EH (cell line): ENCODE measurements at places on chromosomes 7 and 10.

DNA sequence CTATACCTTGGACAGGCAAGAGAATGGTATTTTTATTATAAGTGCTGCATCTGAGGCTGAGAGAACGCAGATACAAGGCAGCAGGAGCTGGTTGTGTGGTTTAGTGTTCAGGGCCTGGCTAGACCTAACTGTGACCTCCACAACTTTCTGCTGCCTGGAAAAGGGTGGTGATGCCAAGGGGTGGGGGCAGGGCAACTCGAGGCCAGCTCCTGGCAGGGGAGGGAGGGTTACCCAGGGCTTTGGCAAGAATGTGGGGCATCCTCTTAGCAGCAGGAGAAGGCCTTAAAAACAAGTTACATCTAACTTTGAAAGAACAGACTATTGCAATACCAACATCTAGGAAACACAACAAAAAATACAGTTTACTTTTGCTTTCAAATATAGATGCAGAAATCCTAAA lies 13.0 kb downstream of the MXI1 start:
- no peak for DNase-seq

DNA sequence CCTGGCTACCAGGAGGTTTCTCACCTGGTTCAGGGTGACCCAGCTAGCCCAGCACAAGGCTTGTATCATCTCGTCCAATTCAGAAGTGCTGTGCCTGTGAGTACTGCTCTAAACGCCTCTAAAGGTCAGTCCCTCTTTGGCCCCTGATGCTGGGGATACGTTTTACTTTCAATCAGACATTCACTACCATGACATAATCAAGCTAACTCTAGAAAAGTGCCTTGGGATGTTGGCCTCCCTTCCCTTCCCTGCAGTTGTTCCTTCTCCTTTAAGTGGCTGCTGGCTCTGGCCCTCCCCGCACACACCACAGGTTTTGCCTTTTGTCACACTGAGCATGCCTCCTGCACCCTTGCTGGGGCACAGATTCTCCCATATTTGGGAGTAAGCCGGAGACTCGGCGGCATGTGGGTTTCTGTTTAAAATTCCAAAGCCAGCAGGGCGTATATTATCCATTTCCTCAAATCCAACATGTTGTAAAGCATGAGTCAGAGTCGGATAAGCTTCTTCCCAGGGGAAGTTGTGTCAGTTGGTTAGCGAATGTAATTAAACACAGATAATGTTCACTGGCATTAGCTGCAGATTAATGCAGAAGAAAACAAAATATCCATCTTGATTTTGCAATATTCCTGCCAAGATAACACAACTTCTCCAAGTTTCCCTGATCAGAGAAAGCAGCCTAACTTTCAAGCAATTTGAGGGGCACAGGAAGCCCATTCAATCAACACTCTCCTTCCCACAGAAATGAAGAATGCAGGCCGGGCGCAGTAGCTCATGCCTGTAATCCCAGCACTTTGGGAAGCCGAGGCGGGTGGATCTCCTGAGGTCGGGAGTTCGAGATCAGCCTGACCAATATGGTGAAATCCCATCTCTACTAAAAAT lies 31.8 kb upstream of the VCL start:
- peak; percentile 100 for DNase-seq

GRCh38 chr7:134696261-134696660 lies 49.6 kb downstream of the BPGM start:
- peak; percentile 55 for DNase-seq

- DNase-seq = no peak
Measured at GRCh38 chr7:22563032-22563501, 63.1 kb upstream of the STEAP1B start.

DNA sequence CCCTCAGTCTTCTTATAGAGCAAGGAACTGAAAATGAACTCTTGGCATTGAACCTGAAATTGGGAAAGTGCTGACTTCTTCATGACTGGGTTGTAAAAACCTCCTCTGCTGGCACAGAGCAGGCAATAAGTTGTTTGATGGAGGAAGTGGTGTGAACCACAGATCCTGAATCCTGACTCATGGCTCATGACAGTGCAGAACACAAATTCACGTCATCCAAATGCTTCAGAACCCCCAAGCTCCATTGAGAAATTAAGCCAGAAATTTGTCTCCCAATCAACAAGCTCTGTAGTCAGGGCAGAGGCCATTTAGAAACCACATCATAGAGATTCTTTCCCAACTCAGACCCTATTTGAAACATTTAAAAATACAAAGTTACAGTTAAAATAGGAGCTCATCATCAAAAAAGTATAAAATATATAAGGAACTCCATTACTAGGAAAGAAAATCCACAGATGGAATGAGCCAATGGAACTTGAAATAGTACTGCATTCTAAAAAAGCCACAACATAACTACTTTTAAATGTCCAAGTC lies 10.3 kb upstream of the STK17A start:
- DNase-seq = peak; percentile 100

- DNase-seq = no peak
Measured at GRCh38 chr7:48786951-48787350, 137.4 kb upstream of the CDC14C start.

DNA sequence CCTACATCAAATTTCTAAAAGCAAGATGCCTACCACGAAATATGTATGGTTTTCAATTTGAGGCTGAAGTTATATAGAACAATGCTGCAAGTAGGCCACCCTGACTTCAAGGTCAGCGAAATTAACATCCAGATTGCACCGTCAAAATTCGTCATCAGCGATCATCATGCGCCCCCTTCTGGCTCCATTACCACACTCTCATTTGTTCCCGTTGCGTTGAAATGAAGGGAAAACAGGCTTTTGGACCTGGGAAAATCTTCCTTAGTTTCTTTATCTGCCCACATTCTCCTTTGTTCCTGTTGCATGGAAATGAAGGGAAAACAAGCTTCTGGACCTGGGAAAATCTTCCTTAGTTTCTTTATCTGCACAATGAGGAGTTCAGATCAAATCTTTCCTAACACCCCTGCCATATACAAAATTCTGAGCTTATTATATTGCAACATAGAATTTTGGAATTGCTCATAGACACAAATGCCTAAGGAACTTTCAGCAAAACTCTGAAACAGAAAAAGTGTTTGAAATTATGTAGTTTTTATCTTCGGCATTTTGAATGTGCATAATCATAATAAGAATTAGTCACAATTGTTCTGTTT lies 98.2 kb upstream of the PRKCQ start:
- peak; percentile 33 for DNase-seq

DNA sequence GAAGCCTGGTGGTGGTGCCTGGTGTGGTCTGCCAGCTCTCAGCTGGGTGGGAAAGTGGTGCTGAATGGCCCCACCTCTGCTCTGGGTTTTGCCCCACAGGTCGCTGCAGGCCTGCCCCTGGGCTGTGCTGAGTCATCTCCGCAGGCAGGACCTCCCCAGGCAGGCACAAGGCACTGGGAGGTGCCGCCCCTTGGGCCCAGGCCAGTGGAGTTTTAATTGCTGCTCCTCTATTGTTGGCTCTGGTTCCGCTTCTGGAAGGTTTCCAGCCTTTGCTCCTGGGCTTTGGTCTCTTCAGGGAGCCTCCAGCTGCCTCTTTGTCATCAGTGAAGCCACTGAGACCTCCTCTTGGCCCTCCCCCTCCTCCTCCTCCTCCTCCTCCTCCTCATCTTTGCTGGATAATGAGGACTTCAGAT lies 180.3 kb upstream of the GRB10 start:
- peak; percentile 84 for DNase-seq

DNA sequence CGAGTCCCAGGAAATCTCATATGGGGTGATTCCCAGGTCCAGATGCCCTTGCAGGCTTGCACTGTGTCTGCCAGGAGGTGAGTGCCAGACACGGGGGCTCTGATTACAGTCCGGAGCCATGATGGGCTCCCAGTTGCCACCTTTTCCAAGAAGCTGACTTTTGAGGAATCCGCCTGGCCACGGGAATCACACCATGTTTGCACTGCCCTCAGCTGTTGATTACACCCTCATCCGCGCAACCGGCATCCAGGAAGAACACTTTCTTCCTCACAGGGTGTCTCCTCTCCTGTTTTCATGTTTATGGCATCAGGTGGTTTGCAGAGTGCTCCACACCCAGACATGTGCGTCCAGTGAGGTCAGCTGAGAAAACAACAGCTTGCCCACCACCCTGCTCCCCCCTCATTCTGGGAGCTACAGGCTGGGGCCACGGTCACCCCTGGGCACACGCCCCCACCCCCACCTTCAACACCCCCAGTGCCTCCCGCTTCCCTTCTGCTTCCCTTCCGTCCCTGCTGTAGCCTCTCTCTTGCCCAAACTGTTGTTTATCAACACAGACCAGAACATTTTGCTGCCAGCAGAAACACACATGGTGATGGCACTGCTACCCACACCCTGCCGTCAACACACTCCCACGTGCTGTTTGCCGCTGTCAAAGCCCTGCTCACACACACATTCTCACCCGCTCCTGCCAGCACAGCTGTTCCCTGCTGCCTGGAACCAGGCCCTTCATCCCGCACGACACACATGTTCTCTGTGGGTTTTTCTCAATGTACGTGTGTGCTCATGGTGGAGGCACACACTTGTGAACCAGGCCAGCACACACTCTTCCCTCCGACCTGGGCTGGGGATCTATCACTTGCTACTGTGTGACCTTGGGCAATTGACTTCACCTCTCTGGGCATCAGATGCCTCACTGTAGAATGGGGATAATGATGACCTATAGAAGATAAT lies 35.8 kb downstream of the DDIT4 start:
- DNase-seq = no peak

DNA sequence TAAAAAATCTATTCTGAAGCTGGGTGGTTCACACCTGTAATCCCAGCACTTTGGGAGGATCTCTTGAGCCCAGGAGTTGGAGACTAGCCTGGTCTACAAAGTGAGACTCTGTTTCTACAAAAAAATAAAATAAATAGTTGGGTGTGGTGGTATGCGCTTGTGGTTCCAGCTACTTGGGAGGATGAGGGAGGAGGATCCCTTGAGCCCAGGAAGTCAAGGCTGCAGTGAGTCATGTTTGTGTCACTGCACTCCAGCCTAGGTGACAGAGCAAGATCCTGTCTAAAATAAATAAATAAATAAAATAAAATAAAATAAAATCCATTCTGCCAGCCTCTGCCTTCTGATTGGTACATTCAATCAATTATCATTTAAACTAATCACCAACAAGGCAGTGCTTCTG lies 17.5 kb downstream of the ZNF33A start:
- peak; percentile 44 for DNase-seq

DNA sequence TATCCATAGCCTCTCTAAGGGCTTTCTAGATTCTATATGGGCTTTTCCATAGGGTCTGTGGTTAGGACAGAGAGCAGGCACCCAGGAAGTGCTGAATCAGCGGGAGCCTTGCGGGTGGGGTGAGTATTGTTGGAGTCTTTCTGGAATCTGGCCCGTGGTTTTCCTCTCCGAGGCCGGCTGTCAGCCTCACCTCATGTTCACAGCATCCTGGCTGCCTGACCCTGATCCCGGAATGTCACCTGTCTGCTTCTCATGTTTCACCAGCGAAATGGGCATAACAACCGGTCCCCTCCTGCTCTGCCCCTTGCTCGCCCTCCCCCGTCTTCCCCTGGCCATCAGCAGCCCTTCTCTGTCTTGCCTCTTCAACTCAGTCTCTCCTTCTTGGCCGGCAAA lies 36.5 kb downstream of the DDIT4 start:
- no peak for DNase-seq

- DNase-seq = no peak
Measured at GRCh38 chr7:17315974-17316373, 17.5 kb downstream of the AHR start.

DNA sequence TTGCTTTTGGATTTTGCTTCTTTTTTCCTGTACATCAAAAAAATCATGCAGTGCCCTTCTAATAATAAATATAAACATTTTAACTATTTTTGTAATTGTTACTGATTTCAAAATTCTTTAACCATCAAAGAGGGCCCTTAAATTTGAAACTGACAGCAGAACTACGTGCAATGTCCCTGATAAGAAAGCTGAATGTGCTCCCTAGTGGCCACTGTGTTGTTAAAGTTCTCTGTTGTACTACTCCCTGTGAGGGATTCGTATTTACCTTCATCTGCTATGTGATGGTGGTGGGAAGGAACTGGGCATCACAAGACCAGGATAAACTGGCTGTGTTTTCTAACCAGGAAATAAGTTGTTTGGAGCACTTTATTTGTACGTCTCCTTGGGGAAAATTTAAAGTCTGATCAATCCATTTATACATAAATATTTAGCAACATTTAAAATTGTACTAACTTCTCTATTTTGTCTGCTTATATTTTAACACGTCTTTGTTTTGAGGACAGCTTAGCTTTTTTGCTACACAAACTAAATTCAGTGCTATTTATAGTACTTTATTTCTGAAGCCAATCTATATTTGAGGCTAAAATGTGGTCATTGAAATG lies 322.4 kb downstream of the HGF start:
- DNase-seq = peak; percentile 60

GRCh38 chr7:22417349-22417748 lies 60.4 kb upstream of the RAPGEF5 start:
- no peak for DNase-seq

- no peak for DNase-seq
Measured at GRCh38 chr10:105413997-105414396, 772.9 kb downstream of the SORCS3 start.

- DNase-seq = no peak
Measured at GRCh38 chr10:48609441-48609840, 4.6 kb upstream of the ARHGAP22 start.

- no peak for DNase-seq
Measured at GRCh38 chr7:44646176-44646920, 39.9 kb downstream of the OGDH start.

DNA sequence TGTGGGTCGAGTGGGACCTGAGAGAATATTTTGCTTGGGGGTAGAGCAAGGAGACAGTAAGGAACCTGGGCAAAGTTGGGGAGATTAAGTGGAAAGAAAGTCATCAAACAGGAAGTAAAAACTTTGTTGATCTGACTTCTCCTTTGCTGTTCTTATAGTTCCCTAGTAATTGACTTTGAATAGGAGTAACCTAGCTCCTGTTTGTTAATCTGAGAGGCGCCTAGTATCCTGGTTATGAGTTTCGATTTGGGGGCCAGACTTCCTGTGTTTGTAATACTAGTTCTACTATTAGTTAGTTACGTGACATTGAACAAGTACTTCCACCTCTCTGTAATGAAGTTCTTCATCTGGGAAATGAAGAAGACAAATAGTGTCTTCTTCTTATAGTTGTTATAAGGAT lies 99.1 kb downstream of the ZNF365 start:
- DNase-seq = no peak

DNA sequence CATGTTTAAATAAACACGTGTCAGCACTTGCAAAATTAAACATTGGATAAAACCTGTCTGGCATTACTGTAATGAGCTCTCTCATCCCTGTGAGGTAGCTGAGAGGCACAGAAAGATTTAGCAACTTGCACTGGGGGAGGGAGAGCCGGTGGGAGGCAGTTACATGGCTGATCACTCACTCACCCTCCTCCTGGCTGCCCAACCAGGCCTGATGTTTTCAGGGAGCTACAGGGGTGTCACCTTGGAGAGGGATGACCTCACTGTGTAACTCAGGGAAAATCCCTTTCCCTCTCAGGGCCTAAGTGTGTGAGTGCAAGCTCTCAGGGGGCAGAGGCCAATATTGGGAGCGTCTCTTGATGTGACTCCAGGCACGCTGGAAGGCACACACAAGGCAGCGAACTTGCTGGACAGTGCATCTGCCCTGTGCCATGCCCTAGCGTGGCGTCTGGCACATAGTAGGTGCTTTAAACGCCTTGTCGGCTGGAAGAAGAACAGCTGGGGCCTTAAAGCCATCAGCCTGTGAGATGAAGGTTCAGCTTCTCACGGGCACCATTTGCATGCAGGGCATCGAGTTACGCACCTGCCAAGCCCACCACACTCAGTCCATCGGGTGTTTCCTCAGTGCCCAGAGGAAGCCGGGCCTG lies 51.1 kb downstream of the ELFN1 start:
- peak; percentile 3 for DNase-seq

- no peak for DNase-seq
Measured at GRCh38 chr7:24361001-24361400, 77.0 kb downstream of the NPY start.

- no peak for DNase-seq
Measured at GRCh38 chr7:104317948-104318629, 10.3 kb upstream of the LHFPL3 start.
